Adipocyte (in vitro differentiated cells): ENCODE measurements at places on chromosomes 4 and X.

- no peak for DNase-seq
Measured at GRCh38 chr4:4358093-4358854, 28.6 kb upstream of the NSG1 start.

DNA sequence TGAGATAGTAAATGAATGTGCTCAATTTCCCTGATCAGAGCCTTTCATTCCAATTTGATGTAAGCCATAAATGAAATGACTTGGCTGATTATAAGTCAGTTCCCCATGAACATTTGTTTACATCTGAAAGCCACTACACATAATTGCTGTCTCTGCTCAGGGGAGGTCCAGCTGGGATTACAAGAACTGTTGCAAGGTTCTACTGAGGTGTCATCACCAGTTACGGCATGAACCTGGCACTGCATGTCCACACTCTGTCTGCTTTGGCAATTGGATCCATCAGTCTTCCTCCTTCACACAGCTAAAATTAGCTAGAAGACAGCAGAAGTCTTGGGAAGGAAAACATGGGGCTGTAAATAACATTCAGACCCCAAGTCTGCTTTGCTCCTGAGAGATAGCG lies 12.8 kb upstream of the MBNL3 start:
- DNase-seq: no peak

- no peak for DNase-seq
Measured at GRCh38 chr4:107147873-107148272, 111.8 kb upstream of the DKK2 start.

DNA sequence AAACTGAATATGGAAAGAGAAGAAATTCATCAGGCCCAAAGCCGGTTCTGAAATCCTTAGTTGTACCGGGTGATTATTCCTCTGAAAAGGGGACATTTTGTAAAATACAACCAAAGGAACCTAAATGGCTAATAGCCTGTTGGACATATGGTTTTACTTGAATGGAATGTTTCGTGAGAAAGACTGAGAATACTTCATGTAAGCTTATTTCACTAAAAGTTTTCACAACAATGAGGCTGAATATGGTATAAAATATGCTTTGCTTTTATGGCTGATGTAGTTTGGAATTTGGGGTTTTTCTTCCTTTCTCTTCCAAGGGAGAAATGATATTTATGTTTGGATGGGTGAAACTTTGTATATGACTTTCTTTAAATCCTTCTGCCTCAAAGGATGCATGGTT lies 2.7 kb downstream of the GRIA3 start:
- peak; percentile 76 for DNase-seq

DNA sequence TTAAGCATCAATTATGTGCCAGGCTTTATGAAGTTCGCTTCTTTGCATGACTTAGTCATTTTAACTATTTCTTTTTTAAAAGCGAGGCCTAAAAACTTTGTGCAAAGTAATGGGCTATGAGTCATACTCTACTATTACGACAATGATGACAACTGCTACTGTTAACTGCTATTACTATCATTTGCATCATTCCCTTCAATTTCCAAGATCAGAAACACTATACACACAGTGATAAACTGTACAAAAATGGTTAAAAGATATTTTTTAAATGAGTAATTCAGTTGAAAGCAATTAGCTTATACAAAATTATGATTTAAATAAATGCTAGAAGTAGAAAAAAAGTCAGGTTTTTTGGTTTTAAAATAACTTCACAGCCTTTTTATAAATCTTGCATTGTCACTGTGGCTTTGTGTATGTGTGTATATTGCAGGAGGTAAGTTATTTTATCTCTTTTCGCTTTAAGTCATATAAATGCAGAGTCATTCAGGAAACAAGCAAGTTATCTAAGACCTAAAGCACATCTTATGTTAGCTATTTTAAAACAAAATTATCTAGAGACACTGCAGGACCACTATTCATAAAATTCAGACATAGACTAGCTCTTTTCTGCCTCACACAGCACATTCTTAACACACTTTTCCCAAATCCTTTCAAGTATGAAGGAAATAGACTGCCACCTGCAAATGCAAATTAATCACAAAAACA lies 18.5 kb upstream of the CXCL3 start:
- peak; percentile 82 for DNase-seq

- no peak for DNase-seq
Measured at GRCh38 chrX:104325213-104325585, 70.5 kb upstream of the ESX1 start.

DNA sequence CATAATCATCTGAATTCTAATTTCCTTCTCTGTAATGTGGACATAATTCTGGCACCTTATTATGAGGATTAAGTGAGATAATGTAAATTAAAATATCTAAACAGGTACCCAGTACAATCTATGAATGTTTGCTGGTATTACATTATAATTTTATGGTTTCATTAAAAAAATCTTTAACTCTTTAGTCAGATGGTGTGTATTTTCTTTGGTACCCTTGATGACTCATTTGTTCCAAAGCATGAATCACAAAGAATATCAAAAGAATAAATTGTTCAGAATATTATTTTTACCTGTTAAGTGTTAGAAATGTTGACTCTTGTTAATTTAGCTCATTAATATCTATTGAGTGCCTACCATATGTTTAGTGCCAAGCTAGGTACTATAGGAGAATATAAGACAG lies 74.3 kb downstream of the SNX25 start:
- DNase-seq: peak; percentile 32

GRCh38 chrX:37796805-37797204 lies 16.9 kb downstream of the CYBB start:
- DNase-seq: no peak

GRCh38 chr4:183256343-183256742 lies 63.7 kb downstream of the CLDN22 start:
- DNase-seq: no peak

GRCh38 chrX:39619182-39620009 lies 478.4 kb downstream of the BCOR start:
- DNase-seq: no peak

DNA sequence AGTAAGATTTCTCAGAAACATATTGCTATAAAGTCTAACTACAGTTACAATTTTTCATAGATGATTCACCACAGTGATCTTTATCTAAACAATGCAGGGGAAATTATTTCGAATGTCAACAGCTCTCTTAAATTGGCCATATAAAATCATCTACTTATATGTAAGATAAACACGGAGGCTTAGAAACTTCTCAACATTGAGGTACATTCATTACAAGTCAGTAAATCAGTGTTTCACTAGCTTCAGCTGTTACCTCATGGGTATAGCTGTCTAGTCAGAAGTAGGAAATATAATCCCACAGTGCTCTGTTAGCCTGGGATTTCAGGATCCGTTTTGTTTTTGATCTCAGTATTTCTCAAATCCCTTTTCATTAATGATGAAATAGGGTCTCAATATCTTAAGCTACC lies 43.2 kb downstream of the PCDH7 start:
- peak; percentile 69 for DNase-seq

- DNase-seq: no peak
Measured at GRCh38 chr4:175325230-175325629, 407.1 kb downstream of the ADAM29 start.

DNA sequence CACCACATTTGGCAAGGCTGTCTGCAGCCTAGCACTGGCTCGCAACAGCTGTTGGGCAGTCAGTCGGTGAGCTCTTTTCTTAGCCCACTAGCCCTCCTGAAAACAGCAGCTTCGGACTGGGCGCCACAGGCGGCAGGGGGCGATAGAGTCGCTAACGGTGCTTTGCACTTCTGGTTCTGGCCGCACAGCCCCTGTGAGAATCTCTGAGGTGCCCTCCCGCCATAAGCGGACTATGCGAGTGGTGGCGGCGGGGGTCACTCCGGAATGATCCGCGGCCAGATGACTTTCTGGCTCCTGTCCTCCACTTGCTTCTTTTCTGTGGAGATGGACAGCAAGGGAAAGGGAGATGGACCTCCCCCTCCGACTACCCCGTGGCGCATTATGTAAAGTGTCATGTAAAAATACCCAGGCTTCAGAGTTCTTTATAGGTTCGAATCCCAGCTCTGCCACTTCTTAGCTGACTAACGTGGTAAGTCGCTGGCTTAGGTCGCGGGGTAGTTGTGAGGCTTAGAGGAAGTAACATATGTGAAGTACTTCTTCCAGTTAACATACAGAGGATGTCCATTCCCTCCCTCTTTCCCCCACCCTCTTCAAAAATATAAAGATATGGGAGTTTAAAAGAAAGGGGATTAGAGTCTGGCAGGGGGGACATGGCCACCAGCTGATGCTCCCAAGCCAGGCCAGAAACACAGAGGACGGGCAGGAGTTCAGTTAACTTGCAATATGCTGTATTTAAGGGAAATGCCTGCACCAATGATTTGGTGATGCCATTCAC lies 11.0 kb downstream of the ARHGAP36 start:
- DNase-seq: no peak

DNA sequence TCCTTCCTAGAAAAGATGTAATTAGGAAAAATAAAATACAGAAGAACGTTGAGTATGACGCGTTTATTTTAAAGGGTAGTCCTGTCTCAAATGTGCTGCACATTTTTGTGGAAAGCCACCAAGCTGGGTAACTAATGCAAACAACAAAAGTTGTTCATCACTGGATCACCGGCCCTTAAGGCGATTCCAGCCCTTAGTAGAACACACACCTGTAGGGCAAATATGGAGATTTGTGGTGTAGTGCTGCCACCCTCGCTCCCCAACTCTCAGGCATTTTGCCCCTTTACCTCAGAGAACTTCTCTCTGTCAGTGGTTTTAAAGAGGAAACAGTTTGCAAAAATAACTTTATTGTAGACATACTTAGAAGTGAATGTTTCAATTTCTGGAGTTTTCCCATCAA lies 1.9 kb downstream of the TBL1X start:
- no peak for DNase-seq

DNA sequence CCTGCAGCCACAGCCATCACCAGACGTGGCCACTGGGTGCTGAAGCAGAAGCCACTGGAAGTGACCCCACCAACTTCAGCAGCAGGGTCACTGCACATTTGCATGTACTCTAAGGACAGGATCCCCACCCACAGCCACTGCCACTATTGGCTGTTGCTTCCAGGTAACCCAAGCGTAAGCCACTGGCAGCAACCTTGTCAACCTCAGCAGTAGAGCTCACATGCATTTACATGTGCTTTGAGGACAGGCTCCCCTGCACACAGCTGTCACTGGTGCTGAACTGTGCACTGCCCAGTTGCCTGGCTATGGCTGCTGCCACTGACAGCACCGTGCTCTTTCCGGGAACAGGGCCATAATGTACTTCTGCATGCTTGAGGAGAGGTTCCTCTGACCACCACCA lies 332.4 kb upstream of the DMD start:
- DNase-seq: no peak

DNA sequence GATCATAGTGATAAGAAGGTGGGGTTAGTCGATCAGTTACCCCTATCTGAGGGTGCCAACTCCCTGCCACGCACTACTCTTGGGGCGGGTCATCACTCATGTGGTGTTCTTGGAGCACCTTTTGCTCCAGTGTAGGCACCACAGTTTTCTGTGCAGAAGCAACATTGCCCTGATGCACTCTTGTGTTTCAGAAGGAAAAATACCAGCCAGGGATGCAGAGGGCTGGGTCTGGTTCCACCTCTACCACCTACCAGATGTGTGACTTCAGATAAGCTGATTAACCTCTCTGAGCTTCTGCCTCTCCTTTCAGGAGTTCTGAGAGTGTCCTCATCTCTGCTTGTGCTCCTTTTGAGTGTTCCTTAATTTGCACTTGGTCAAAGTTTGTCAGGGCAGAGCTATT lies 29.9 kb upstream of the PROM1 start:
- DNase-seq: no peak

DNA sequence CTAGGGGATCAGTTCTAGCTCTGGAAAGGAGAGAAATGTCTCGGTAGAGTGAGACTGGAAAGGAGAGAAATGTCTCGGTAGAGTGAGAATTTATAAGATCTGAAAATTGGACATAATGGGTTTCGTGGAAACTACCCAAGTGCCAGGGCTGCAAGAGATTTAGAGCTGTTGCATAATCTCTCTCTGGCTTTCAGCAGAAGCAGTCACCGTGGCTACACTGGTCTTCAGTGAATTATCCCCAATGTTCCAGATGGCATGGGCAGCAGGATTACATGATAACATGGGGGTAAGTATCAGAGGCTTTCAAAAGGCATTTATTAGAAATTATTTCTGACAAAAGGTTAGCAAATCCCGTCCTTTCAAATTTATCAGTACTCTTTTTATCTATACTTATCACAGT lies 435.5 kb downstream of the NKX6-1 start:
- DNase-seq: no peak

DNA sequence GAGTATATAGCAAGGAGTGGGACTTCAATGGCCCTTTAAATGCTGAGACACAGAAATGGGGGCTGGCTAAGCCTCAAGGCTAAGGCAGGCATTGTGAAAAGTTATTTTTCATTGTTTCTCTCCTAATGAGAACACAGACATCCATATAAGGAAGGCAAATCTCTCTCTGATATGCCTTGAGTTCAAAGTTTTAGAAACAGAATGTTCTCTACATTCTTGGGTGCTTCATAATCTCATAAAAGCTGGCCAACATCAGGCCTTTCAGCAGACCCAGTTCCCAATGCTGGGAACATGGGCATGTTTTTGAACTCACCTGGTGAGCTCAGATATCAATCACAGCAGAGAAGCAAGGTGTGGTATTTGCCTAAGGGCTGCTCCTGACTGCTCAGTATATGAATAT lies 19.4 kb upstream of the RAB40A start:
- peak; percentile 39 for DNase-seq

DNA sequence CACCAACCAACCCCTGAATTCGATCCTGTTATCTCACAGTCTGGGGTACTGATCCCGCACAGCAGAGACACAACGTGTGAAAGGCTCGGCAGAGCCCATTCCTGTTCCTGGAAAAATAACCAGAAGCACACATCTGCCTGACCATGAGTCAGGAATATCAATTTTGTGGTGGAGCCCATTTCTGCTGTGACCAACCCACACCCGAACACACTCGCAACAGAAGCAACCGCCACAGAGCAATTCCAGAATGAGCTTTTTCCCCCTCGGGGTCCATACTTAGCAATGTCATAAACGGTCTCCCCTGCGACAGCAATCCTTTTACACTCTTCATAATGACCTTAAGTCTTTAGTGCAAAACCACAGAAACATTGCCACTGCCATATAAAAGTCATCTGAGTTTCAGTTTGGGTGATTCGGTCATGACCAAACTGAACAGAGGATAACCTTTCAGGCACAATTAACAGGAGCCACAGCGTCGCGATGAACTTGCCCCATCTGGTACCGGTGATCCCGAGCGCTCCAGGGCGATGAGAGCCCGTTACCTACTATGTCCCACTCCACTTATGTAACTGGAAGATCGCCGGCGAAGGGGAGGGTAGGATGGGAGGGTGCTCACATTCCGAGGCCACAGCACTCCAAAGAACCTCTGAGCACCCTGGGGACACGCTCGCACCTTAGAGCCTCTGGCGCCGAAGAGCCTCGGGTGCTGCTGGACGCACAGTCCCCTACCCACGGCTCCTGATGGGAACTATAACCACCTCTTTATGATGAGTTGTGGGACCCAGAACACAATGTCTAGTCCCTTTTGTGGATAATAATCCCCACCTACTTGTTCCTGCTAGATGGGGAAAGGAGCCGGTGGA lies 1.1 kb downstream of the MECP2 start:
- DNase-seq: peak; percentile 46

GRCh38 chrX:70479247-70479921 lies 34.7 kb downstream of the DLG3 start:
- DNase-seq: peak; percentile 67

- no peak for DNase-seq
Measured at GRCh38 chrX:153527208-153527607, 9.8 kb downstream of the ATP2B3 start.

GRCh38 chr4:180664766-180665368 lies 1578.3 kb upstream of the TENM3 start:
- DNase-seq: peak; percentile 96
